ENCODE measurements at places on chromosomes 7 and 10.

DNA sequence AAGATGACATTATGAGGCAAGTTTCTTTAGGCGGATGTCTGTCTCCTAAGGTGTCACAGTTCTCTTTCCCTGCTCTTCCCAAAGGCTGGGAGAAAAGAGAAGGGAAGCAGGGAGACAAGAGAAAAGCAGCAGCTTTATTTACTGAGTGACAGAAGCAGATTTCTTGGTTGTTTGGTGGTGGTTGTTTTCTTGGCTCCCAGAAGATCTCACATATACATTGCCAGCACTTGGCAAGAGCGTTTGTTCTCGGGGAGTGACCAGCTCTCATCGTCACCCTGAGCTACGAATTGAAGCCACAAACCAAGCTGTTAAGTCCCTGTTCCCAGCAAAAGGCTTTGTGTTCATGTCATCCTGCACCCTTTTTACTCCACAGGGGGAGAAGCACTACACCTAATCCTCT is 11.4 kb downstream of the CDHR3 start:
- DNase-seq: no peak

DNA sequence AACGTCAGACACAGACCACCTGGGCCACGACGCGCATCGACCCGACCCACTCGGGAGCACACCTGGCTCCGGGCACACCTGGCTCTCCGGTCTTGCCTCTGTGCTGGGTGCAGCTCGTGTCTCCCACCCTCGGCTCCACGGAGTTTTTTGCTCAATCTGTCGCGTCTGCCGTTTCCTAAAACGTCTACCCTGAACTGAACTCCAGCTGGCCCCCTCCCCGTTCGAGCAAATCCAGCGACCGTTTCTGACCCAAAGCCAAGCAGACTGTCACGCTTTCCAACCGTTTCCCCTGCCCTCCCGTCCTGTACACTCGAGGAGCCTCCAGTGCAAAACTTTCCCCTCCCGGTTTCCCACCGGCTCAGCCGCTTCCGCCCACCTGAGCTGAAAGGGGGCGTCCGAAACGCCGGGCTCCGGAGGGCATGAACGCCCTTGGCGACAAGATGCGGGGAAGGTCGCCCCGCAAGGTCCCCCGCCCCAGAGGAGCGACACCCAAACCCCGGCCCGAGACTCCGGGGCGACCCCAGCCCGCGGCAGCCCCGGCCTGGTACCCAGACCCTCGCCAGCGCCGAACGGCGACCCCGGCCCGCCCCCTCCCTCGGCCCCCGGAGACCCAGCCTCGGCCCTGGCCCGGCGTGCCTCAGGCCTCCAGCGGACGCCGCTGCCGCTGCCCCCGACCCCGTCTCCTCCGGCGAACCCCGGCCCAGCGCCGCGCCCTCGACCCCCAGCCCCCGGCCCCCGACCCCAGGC is 557 bp downstream of the CYTH3 start:
- DNase-seq: no peak

GRCh38 chr10:133186416-133187090 is 26.5 kb downstream of the KNDC1 start:
- no peak for DNase-seq

- DNase-seq: no peak
These were observed 45.9 kb upstream of the DNAAF5 start for GRCh38 chr7:680411-681127.

GRCh38 chr7:33130184-33130583 is 820 bp downstream of the BBS9 start:
- DNase-seq: no peak

GRCh38 chr10:61683319-61683718 is 20.6 kb downstream of the CABCOCO1 start:
- no peak for DNase-seq

DNA sequence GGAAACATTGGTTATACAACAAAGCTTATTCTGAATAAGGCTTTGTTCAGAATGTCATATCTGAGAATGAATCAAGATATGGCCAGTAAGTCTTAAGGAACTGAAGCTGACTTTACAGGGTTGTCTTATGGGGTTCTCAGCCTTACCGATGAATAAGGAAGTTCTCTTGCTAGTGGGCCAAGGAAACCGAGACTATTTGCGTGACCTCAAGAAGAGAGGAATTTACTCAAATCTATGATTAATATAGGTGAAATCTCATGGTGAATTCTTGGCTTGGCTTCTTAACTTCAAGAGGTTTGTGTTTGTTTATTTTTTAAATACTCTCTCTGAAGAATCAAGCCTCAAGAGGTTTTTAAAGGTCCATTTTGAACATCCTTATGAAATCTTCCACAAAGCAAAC is 4.7 kb upstream of the MRLN start:
- DNase-seq: no peak
